ENCODE measurements at places on chromosomes 3 and 15.

DNA sequence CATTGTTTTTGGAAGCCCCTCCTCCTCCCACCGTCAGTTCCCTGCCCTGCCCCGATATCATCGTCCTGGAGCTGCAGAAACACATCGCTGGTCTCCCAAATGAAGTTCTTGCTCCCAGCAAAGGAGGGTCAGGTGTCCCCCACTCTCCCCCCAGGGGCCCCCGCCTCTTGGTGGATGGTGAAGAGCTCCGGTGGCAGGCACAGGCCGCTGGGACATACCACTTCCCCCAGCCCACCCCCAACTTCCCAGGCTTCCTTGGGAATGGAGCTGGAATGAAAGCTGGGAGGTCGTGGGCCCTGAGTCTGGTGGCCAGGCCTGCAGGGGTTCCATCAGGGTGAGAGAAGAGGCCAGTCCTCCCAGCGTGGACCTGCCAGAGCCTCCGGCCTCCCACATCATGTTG is 137.7 kb downstream of the CHSY1 start:
- DNase-seq: no peak

DNA sequence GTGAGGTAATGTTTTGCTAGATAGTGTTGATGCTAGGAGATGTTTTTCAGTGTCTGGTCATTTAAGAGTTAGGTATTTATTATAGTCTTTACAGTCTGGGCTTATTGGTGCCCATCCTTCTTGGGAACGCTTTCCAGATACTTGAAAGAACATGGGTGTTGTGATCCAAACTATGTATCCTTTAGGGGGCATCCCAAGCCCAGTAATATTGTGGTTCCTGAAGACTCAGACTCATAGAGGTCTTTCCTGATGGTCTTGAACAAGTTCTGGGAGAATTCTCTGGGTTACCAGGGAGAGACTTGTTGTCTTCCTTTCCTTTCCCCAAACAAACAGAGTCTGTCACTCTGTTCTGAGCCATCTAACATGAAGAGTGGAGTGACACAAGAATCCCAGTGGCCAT is 99.7 kb upstream of the LRRC3B start:
- no peak for DNase-seq

DNA sequence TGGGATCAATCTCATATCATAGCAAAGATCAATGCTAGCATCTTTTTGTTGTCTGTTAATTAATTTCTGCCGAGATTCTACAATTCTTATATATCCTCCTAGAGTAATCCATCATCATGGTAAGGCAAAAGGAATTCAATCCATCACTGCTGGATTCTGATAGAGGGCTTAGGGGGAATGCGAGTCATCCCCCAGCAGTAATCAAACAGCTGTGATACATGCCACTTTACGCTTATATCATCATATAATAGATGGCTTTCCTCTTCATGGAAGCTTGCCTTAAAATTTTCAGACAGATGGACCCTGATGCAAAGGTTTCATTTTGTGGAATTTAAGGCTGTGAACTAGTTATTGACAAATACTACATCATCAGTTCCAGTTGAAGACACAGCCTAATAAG is 645.9 kb downstream of the CADM2 start:
- no peak for DNase-seq

DNA sequence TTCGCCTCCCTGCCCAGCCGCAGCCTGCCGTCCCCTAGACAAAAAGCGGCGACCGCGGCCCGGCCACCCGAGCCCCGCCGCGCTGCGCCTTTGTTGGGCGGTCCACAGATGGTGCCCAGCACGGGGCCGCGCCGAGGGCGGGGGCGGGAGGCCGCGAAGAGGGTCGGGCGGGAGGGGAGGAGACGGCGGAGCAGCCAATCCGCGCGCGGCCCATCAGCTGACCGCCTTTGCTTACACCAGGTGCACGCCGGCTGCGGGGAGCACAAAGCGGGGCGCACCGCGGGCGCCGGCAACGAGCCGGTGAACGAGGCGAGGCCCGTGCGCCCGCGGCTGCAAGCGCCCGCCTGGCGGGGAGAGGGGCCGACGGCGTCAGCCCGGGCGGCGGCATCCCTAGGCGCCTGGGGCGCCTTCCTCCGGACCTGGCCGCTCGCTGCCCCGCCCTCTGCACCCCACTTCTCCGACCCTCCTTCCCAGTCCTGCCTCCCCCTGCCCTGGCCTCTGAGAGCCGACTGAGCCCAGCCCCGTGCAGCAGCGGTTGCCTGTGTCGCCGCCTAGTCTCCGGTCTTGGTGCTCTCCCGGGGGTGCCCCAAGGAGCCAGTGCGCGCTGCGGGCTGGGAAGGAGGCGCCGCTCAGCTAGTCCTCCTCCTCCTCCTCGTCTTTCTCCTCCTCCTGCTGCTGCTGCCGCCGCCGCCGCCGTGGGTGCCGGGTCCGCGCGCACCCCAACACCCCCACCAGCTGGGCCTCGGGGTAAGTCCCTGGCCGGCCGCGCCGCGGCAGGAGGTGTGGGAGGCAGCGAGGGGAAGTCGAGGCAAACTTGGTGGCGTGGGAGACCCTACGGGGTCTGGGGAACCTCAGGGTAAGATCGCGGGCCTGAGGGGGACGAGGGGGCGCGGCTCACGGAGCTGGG is at the start of gene LRRN1:
Gene LRRN1, plus strand, starts transcription at position 259 of the 907 bp plus-strand sequence. CDS start 45,211 bp downstream, outside the sequence.
- peak; percentile 10 for DNase-seq

- no peak for DNase-seq
Observed at GRCh38 chr3:108202080-108202479, 20.1 kb downstream of the IFT57 start.

GRCh38 chr15:74903676-74904075 is 3.0 kb downstream of the FAM219B start:
- DNase-seq: no peak

Data from iris pigment epithelial cell (primary cell).